ENCODE measurements at places on chromosomes 6 and 20.

DNA sequence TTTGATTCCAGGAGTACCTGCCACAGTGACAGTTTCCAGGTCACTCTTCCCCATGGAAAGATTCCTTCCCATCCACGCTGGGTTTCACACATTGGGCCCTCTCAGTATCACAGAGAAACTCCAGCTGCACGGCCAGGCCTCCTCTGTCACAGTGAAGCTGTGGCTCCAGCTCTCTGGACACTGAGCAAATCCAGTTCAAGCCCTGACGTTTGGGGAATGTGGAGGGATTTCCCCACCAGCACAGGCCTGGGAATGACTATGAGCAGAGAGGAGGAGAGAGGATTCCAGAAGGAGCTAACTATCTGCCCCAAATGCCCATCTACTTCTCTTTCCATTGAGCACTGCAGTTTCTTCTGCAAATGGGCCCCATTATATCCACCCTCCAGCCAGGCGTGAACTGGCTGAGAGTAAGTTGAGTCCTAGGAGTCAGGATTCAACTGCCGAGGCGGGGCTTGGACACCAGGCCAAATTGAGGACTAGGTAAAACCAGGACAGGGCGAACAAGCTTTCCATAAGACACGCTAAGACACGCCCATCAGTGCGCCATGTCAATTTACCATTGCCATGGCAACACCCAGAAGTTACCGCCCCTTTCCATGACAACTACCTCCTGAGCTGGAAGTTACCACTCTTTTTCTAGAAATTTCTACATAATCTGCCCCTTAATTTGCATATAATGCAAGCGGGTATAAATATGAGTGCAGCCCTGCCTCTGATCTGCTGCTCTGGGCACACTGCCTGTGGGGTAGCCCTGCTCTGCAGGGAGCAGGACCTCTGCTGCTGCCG lies 9.2 kb upstream of the BNIP5 start:
- DNase-seq = no peak

DNA sequence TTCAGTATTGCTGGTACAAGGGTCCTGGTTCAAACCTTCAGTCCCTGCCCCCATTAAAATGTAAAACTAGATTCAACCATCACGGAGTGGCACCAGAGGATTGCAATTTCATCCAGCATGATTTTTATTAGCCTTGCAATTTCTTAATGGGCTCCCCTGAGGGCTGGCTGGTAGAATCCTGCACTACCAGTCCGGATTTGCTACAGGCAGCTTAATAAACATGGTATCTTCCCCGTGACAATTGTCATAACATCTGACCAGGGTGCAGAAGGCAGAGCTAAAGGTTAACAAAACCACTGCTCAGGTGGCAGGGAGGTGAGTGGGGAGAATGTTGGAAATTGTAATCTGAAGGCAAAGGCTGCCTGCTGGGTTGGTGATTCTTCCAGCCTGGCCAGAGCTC lies 94.5 kb downstream of the PKHD1 start:
- DNase-seq = no peak

DNA sequence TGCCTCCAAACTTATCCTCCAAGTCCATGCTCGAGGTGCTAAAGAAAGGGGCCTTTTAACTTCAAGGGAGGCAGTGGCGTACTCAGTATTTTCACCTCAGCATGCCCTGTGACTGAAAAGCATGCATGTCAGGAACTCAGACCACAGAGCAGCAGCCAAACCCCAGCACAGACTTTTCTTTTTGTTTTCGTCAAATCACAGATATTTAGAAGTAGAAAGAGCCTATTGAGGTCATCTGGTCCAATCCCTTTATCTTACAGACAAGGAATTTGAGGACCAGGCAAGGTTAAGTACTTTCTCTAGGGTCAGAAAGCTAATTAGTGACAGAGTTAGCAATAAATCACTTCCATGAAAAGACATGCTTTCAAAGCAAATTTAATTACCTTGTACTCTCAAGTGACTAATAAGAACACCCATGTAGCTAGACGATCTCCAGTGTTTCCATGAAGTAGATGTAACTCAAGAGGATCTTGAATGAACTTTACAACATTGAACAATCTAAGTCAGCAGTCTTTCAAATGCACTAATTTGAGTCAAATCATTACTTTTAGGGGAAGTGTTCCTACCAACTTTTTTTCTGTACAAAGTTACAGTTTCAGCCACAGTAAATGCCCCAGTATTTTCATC lies 35.9 kb downstream of the MOXD1 start:
- DNase-seq = peak; percentile 9

DNA sequence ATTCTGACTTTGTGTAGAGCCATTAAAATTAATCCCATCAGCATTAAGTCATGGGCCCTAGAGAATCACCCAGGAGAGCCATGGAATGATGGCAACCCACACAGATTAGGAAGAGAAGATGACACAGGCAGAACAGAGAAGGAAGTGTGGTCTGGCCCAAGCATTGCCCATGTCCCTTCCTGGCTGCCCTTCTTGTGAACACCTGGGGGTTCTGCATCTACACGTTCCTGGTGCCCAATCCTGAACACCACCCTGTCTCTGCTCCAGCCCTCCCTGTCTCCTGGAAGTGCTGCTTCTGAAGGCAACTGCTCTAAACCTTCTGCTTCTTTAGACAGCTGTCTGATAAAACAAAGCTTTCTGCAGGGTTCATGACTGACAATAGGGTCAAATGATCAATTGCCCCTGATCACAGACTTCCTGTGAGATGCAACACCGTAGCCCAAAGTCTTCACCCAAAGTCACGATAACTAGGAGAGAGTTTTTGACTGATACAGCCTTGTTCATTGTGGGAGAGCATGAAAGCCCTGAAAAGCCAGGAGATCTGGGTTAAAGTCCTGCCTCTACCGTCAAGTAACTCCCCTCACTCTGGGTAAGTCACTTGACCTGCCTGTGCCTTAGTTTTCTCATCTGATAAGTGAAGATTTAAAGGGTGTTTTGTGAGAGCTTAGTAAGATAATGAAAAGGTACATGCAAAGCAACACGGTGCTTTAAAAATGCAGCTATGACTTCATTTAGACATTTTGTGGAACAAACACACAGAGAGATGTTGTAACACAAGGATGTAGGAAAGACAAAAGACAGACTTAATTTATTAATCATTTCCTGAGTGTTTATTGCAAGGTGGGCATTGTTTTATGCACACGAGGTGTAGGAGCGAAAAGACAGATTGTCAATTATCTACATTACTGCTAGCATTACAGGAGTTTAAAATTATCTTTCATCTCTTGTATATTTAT lies 291.2 kb upstream of the STXBP5 start:
- no peak for DNase-seq

GRCh38 chr20:24912397-24913075 lies 36.5 kb upstream of the CST7 start:
- DNase-seq = no peak

DNA sequence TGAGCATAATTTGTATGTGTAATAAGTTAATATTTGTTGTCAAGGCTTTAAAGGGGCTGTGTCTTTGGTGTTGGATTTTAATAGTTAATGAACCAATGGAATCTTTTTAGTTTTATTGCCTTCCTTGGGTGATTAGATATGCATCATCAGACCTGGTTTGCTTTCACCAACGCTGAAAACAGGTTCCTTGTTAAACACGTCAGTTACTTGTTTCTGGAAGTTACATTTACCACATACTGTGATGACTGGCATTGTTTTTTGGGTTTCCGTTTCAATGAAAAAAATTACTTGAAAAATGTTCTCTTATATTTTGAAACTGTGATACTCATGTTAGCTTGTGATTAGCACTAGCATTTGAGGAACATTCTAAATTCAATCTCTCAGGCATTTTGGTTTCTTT lies 58.6 kb upstream of the RNF144B start:
- DNase-seq = no peak
